NCI-H460 (cell line): ENCODE measurements at places on chromosomes 3 and 15.

- no peak for DNase-seq
These were observed 24.3 kb downstream of the ZDHHC19 start for GRCh38 chr3:196186651-196187573.

GRCh38 chr3:195062866-195063540 lies 208.0 kb downstream of the XXYLT1 start:
- DNase-seq = no peak

DNA sequence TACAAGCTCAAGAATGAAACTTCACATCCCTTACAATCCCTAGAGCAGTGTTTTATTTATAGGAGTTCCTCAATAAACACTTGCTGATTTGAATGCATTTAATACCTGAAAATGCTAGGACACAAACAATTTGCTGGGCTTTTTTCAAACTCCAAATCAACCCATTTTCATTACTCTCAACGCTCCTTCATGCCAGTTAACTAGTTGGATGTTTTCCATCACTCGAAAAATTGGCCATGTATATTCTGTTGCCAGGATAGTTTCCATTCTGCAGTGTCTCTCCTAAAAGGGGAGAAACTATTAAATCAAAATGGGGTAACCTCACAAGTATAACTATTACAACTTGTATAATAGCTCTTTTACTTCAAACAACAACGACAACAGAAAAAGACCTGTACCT lies 1.2 kb downstream of the GBE1 start:
- DNase-seq = no peak

DNA sequence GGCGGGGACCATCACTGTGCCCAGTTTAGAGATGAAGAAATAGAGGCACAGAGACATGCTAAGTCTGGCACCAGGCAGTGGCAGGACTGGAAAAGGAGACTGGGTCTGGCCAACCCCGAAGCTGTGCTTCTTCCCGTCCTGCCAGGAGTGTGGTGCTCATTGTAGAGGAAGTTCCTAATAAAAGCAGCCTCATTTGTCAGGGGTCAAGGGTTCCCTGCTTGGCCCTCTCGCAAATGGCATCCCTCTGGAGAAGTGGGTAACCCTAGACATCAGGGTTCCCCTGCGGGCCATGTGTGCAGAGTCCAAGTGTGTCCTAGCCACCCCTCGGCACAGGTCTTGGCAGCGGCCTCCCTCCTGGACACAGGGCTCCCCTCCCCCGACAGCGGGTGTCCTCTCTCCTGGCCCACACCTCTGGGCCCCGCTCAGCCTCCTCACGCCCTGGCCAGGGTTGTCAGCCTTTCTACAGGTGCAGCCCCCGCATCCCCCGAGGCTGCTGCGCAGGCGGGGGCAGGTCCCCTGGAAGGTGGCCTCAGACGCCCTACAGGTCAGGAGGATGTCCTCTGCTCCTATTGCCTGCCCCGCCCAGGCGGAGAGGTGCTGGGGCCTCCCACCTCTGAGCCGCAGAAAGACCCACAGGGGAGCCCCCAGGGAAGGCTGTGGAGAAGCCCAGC lies 61.8 kb upstream of the PRR20G start:
- no peak for DNase-seq

GRCh38 chr3:37918627-37919026 lies 56.9 kb downstream of the CTDSPL start:
- no peak for DNase-seq

GRCh38 chr3:133054586-133054985 lies 16.4 kb downstream of the TMEM108 start:
- DNase-seq = no peak

GRCh38 chr3:44991326-44991725 lies 15.3 kb downstream of the EXOSC7 start:
- no peak for DNase-seq
